Activated T-cell treated with anti-CD3 and anti-CD28 coated beads for 1 hour (primary cell): ENCODE measurements at places on chromosomes 12 and 14.

DNA sequence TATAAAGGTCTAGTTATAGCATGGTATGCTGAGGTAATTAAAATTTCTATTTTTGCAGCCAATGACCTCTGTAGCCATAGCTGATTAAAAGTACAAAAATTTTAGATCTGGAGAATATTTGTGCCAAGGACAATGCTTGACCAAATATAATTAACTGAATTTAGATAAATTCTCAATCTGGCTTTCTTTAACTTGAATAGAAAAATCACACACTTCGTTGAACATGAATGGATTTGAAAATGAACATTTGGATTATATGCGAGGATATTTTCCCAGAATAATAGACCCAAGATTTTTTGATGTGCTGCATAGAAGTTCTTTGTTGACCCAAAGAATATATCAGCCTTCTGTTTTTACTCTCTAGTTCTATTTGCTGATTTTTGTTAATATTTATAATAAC is 38.4 kb upstream of the G2E3 start:
- DNase-seq, result no peak

DNA sequence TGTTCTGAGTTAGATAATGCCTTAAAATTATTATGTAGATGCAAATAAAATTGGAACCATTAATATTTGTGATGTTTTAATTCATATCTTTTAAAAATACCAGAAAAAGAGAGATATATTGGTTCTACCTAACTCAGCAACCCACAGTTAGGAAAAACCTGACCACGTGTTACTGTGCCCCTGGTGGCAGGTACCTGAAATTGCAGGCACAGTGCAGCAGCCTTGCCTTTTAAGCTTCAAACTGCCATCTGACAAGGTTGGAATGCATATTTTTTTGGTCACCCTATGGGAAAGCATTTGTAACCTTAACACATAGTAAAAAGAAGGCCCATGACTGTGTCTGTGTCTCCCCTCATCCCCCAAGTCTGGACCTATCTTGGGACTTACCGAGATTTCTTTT is 109.4 kb upstream of the NOS1 start:
- no peak for DNase-seq

GRCh38 chr14:63611078-63611477 is 30.6 kb downstream of the WDR89 start:
- no peak for DNase-seq

- DNase-seq, result no peak
These were observed 197.1 kb downstream of the EXOC5 start for GRCh38 chr14:57071639-57072038.

- no peak for DNase-seq
These were observed 76.6 kb upstream of the CCND2 start for GRCh38 chr12:4196805-4197420.

GRCh38 chr14:104144453-104144790 is 6.0 kb downstream of the KIF26A start:
- no peak for DNase-seq

DNA sequence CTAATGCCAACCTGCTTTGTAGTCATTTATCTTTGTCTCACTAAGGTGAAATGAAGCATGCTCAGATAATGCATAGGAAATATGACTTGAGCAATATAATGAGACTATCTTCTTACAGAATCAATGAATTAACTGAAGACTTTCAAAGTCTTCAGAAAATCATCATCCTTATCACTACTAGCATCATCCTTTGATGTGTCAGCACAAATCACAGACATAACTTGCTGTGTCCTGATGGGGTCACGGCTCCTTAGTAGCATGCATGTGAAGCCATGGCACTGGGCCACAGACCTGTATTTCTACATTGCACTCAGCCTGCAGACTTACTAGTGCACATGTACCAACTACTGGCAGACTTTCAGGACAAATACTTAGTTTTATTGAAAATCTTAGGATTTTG is 18.9 kb downstream of the TMEM260 start:
- DNase-seq, result no peak

- no peak for DNase-seq
These were observed 7.4 kb upstream of the ALDH1L2 start for GRCh38 chr12:105091476-105092206.

DNA sequence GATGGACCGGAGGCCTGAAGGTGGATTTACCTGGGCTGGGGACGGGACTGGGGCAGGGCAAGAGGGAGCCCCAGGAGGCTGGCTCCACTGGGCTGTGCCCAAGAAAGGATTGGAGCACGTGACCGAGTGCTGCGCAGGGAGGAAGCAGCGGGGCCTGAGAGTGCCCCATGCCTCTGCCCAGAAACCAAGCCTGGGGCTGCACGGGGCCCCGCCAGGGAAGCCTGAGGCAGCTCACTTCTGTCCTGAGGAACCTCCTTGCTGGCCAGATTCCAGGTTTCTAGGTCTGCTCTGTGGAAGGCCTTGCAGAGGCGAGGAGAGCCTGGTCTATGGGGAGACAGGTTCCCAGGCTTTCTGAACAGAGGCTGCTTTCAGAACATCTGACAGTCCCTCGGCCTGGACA is 10.4 kb downstream of the NGB start:
- no peak for DNase-seq

GRCh38 chr12:115467531-115467930 is 783.6 kb upstream of the TBX3 start:
- DNase-seq, result no peak

- DNase-seq, result peak; percentile 16
These were observed 40.1 kb downstream of the SMIM41 start for GRCh38 chr12:52119398-52120254.

- no peak for DNase-seq
These were observed 20.3 kb downstream of the PRICKLE1 start for GRCh38 chr12:42568952-42569915.

DNA sequence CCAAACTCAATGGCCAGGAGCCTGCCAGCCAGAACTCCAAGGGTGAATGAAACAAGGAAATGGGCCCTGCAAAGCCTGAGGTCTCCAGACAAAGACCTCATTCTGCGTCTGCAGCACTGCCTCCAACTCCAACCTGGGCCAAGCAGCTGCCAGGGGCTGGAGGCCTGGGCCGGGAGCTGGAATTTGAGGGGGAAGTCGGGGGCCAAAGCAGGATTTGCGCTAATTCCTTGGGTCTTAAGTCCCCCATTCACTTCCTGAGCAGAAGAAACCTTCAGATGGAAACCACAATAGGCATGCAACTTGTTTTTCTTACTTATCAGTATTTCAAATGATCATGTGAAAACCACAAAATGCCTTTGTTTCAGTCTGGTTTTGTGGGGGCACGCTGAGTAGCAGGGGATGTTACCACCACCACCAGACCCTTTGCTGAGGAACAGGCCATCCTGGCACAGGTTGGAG is 23.0 kb upstream of the TC2N start:
- no peak for DNase-seq

DNA sequence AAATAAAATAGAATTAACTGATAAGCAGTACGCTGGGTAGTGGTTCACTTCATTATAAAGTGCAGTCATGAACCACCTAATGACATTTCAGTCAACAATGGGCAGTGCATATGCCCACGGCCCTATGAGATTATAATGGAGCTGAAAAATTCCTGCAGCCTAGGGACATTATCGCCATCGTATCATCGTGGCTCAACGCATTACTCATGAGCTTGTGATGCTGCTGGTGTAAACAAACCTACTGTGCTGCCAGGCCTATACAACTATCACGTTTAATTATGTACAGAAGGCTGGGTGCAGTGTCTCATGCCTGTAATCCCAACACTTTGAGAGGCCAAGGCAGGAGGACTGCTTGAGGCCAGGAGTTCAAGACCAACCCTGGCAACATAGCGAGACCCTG is 62.3 kb upstream of the TMEM263 start:
- no peak for DNase-seq

- DNase-seq, result no peak
These were observed 132.7 kb upstream of the DDHD1 start for GRCh38 chr14:53285821-53286220.

DNA sequence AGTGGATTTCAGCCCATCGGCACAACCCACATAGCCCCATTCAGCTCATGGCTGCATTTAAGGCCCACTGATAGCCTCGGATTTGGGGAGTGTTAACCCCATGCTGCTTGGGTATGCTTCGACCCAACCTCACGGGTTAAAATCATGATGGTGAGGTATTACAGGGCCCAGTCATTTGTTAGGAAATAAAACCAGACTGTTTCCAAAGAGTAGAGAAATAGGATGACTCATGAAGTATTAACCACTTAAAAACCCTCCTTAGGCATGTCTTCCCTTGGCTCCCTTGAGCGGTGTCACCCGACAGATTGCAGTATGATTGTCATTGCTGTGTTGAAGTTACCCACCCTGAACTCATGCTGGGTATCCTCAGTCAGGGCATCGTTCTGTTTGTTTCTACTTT is 289.1 kb downstream of the CACNA1C start:
- no peak for DNase-seq

- DNase-seq, result no peak
These were observed 603 bp upstream of the ENDOU start for GRCh38 chr12:47725893-47726292.

DNA sequence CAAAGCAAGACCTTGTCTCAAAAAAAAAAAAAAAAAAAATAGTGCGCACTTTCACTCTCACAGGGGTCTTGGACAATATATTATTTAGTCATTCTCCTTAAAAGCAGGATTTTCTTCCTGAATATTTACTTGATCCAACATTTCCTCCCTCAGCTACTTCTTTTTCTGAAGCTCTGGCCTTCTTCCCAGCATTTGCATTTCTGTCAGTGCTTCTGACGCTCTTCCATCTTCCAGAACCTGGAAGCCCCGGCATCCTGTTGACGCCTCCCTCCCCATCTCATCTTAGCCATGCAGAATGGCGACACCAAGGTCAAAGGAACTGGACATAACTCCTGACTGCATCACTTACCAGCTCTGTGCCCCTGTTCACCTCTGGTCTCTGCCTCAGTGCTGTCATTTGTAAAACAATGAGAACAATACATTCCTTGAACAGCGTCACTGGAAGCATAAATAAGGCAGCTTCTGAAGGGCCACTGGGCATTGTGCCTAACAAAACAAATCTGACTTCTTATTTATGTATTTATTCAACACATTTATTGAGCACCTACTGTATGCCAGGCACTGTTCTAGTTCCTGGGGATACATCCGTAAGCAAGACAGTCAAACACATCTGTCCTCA is 90.9 kb upstream of the MDM1 start:
- no peak for DNase-seq

- DNase-seq, result no peak
These were observed 15.5 kb downstream of the SCAF11 start for GRCh38 chr12:45974883-45975282.

GRCh38 chr14:42950363-42950762 is 1343.7 kb downstream of the LRFN5 start:
- no peak for DNase-seq

DNA sequence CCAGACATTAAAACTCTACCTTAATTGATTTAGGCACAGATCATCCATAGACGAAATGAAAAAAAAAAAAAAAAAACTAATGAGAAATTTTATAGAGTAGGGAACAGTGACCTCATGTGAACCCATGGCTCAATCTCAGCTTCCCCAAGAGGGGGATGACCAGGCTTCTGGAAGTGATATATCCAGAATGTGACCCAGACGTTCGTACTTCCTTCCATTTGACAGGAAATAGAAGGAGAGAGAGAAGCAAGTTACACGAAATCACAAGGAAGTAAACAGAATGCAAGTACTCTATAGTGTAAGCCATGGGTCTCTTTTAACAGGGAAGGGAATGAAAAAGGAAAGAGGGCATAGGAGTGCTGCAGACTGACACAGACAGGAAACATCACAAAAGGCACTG is 10.1 kb downstream of the FOXN3 start:
- no peak for DNase-seq

DNA sequence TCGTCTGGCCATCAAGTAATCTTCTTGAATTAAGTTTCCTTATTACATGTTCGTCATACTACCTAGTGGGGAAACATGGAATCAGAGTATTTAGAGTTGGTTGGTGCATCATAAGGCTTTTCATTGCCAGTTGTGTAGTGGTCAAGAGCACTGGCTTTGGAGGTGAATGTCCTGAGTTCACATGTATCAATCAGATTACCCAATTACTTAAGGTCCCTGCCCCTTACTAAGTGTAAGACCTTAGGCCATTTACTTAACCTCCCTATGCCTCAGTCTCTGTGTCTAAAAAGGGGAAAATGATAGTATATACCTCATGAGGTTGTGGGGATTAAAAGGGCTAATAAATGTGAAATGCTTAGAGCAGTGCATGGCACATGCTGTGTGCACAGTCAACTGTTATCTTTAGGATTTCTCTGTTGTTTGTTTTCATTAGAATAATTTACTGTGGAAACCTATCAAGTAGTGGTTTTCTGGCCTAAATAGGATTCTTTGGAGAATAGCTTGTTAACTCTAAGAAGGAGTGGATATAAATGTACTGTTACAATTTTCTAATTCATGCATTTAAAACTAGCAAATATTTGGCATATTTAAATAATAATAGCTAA is 27.0 kb downstream of the MSRB3 start:
- DNase-seq, result no peak

GRCh38 chr14:60925286-60925685 is 55.6 kb downstream of the TRMT5 start:
- DNase-seq, result no peak

DNA sequence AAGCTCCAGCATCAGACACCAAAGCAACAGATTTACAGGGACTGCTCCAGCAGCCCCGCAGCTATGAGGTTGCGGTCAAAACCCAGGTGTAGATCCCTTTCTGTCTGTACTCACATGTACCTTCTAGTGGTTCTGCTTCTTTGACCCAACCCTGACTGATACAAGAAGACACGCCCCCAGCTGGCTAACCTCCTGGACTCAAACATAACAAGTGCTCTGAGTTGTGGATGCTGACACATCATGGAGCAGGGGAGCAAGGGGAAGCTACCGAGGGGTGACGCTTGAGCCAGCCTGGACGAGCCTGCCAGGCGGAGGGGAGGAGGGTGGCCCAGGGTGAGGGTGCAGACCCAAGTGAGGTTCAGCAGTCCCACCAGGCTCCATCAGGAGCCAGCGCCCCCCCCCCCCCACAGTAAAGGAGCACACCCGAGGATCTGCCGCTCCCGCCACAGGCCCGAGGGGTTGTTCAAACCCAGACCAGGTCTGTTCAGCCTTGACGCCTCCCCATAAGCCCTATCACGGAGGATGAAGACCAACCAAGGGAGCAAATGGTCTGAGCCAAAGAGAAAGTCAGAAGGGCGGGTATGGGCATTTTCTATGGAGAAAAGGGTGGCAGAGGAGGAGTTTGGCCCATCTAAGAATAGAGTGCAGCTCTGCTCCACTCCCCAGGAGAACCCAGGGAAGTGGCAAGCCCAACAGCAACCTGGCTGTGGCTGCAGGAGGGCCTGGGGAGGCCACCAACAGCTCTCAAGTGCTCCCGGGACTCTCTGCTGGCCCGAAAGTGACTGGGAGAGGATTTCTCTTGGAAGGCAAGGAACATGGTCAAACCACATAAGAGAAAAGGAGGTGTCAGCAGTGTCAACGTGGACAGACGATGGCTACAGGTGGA is 229.4 kb downstream of the BCL11B start:
- DNase-seq, result no peak
